CD14-positive monocyte (primary cell): ENCODE measurements at places on chromosomes 2 and 18.

GRCh38 chr2:19837235-19837766 is 64.5 kb downstream of the TTC32 start:
- no peak for DNase-seq

DNA sequence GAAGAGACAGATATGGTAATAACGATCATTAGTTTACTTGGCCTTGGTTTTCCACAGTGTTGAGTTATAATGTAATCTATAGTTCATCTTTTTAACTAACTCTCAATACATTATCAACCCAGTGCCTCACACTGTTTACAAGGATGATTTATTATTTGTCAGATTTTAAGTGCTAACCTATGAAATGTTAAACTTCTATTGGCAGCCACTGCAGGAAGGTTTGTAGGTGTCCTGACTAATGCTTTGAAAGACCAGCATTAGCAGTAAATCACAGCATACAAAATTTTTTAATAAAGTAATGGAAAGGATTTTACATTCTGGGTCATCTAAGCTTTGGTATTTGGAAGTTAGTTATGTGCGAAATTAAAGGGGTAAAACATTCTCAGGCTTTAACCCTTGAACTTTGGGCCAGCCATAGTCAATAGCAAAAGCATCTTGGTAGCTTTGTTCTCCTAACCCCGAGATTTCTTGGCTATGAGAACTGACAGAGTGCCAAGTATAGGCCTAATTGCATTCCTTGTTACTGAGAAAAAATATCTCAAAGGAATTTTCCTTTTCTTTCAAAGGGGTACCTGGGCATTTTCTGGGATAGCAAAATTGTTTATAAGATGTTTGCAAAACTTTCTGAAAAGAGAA is 30.6 kb downstream of the SPATS2L start:
- no peak for DNase-seq

DNA sequence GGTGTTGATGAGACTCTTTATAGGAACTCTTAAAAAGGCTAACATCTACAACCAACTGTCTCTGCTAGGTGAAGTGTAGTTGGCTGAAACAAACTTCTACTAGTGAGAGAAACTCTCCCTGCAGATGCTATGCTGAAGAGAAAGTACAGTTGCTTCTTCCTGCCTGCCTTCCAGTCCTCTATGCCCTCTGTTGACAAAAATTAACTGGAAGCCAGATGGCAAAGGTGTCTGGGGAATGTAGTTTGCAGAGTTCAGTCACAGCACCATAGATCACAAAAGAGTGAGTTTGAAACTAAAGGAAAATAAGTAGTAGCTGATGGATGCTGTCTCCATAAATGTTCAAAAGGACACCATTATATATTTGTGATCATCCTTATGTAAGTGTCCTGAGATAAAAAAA is 958.8 kb upstream of the NRXN1 start:
- DNase-seq, result no peak

DNA sequence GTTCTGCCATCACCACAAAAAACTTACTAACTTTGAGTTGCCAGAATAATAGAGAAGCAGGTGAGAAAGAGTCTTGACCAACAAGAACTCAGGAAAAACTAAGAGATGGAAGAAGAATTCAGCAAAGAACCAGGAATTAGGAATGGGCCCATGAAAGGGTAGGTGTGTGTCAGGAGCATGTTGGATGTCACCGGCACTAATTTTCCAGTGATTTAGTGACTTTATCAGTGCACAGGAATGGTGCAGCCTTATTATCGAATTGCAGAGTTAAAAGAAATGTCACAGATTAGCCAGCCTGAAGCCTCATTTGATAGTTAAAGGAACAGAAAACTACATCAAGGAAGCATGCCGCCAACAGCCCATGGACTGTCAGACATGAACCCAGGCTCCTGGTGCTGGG is 9.0 kb upstream of the BOD1L2 start:
- no peak for DNase-seq

DNA sequence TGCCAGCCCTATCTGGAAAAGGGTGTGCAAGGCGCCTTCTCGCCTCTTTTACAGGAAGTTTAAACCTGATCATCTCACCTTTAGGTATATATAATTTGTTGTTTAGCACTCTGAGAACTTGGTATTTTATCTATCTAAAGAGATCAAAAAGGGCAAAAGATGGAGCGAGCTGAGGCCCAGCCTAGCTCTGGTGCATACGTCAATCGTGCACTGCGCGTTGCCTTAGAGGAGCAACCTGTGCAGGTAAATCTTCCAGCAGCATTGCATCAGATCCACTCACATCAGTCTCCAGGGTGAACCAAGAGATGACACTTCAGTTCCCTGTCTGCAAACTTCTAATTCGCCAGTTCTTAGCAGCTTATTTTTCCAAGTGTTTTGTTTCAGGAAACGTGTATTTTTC is 15.4 kb downstream of the BCL11A start:
- no peak for DNase-seq

DNA sequence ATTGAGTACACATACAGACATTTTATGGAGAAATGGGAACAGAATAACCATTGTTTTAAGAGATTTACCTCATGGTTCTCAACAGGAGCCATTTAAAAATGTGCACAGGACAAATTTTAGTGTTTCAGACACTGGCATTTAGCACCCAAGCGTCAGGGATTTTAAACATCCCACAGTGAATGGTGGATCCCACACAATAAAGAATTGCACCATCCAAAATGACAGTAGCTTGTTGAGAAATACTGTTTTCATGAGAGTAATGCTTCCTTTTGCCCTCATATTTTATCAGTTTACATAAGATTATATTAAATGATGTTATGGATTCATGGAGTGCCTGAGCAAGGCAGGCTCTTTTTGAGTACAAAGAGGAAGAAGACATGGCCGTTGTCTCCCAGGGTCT is 54.0 kb downstream of the MFSD6 start:
- DNase-seq, result no peak

- no peak for DNase-seq
Observed at GRCh38 chr18:8930990-8931616, 171.4 kb upstream of the NDUFV2 start.

DNA sequence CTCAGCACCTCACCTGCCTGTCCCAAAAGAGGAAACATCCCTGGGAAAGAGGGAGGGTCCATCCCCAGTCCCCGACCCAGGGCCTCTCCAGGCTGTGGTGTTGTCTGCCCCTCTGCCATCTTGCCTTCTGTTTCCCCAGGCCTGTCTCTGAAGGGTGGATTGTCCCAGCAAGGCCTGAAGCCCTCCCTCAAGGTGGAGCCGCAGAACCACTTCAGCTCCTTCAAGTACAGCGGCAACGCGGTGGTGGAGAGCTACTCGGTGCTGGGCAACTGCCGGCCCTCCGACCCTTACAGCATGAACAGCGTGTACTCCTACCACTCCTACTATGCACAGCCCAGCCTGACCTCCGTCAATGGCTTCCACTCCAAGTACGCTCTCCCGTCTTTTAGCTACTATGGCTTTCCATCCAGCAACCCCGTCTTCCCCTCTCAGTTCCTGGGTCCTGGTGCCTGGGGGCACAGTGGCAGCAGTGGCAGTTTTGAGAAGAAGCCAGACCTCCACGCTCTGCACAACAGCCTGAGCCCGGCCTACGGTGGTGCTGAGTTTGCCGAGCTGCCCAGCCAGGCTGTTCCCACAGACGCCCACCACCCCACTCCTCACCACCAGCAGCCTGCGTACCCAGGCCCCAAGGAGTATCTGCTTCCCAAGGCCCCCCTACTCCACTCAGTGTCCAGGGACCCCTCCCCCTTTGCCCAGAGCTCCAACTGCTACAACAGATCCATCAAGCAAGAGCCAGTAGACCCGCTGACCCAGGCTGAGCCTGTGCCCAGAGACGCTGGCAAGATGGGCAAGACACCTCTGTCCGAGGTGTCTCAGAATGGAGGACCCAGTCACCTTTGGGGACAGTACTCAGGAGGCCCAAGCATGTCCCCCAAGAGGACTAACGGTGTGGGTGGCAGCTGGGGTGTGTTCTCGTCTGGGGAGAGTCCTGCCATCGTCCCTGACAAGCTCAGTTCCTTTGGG is 47.2 kb downstream of the BOLA3 start:
- no peak for DNase-seq

DNA sequence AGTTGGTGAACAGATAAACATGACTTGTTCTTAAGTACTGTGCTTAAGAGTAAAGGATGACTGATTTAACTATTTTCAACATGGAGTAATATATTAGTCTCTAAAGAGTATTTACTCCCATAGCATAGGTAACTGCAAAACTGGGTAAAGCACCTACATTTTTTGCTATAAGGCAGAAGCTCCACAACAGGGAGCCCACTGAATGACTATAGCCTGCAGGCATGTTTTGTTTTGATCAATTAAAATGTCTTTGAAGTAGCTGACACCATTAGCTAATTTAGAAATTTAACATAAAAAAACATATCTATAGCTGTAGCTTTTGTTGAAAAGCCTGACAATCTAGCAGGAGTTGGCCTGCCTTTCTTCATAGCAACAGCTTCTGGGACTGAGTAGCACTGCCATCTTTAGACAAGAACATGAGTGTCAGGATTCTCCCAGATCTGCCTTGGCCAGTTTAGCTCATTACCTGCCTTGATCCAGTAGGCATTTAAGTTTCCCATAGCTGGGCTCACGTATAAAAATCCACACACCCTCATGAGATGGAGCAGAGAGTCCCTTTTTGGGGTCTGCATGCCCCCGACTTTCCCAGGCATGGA is 1935.1 kb upstream of the PIK3C3 start:
- DNase-seq, result no peak

- no peak for DNase-seq
Observed at GRCh38 chr2:111045771-111046444, 74.8 kb upstream of the BCL2L11 start.

DNA sequence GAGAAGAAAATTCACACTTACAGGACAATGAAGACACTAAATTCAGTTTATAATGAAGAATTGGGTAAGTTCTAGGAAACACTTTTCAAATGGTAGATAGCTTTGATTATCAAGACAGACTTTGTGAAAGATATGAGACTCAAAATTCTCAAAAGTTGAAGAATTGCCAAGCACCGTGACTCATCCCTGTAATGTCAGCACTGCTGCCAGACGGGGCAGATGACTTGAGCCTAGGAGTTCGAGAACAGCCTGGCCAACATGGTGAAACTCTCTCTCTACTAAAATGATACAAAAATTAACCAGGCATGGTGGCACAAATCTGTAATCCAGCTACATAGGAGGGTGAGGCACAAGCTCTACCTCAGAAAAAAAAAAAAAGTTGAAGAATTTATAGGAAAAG is 1820.1 kb upstream of the LRRTM1 start:
- DNase-seq, result no peak

GRCh38 chr2:204982303-204982702 is 437.0 kb downstream of the PARD3B start:
- DNase-seq, result no peak

DNA sequence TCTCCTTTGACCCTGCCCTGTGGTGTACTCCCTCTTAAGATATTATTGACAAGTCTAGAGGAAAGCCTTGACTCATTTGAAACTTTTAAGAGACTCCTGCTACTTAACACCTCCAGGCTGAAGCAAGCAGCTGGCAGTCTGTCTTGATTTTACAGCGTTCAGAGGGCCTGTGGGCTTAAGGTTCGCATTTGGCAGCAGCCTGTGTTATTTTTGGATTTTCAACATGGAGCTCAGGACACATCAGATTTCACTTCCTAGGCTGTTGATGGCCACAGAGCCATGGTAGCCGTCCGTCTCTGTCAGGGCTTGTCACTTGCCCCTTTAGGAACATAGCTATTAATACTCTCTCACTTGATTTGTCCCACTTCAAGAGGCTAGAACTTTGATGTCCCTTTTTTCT is 73.6 kb downstream of the VWA3B start:
- no peak for DNase-seq

GRCh38 chr18:69906765-69907164 is 40.9 kb downstream of the CD226 start:
- DNase-seq, result no peak

GRCh38 chr18:12658426-12659138 is 675 bp upstream of the SPIRE1 start:
- DNase-seq, result peak; percentile 36

GRCh38 chr18:26536032-26536431 is 12.3 kb downstream of the KCTD1 start:
- no peak for DNase-seq

- no peak for DNase-seq
Observed at GRCh38 chr18:8657873-8658470, 47.4 kb upstream of the MTCL1 start.
